ENCODE measurements at places on chromosomes 12 and 14. TPM values are rescaled to one million over a fixed set of nuclear protein-coding genes. Genes with fewer than 3 reads are reported as not detected.

The BDKRB1 gene
- total RNA-seq: 0.51 TPM

The RNASE3 gene
- not detected for total RNA-seq

The HOXC12 gene
- total RNA-seq: not detected

The SLC22A17 gene
- not detected for total RNA-seq

The CISTR gene
- total RNA-seq: not detected

The LALBA gene
- total RNA-seq: not detected

GRCh38 chr12:84694116-84694515 lies 218.5 kb downstream of the SLC6A15 start:
- no peak for DNase-seq

- DNase-seq: peak; percentile 47
Observed at GRCh38 chr12:123238961-123239360, 5.7 kb downstream of the MTRFR start.

GRCh38 chr14:68247676-68248268 lies 428.2 kb downstream of the RAD51B start:
- DNase-seq: no peak

DNA sequence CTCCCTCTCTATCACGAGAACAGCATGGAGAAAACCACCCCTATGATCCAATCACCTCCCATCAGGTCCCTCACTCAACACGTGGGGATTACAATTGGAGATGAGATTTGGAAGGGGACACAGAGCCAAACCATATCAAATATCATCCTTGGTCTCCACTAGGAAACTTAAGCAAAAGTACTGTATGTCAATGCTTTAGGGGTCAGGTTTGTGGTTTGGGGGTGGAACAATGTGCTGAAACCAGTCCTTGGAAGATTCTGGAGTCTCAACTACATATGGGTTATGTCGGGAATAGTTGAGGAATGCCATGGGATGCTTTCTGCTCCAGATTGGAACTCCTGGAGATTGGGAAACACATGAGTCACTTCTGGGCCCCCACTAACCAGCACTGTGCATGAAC lies 48.3 kb upstream of the CCDC63 start:
- DNase-seq: no peak

GRCh38 chr12:58211211-58211610 lies 269.8 kb downstream of the ATP23 start:
- DNase-seq: no peak

GRCh38 chr12:7916936-7917335 lies 19.1 kb downstream of the SLC2A3 start:
- no peak for DNase-seq

All from MCF 10A (cell line).